ENCODE measurements at places on chromosomes 1 and 21.

DNA sequence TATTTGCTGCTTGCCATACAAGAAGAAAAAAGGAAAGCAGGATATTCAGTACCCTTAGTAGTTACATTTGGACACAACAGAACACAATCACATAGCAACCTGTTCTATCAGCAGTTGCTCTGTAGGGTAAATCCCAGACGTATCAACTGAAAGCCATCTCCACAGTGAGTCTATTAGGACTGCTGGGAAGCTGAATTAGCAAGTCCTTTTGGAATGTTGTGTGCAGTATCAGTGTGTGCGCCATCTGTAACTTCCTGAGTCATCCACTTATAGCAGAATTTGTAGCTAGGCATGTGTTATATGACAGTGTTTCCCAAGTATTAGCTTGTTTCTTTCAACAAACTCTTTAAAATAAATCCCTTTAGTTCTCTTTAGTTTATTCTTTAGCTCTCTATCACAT, 21.3 kb downstream of the CCDC30 start:
- no peak for DNase-seq

GRCh38 chr1:108532730-108533129, 27.2 kb upstream of the EEIG2 start:
- DNase-seq, result no peak

DNA sequence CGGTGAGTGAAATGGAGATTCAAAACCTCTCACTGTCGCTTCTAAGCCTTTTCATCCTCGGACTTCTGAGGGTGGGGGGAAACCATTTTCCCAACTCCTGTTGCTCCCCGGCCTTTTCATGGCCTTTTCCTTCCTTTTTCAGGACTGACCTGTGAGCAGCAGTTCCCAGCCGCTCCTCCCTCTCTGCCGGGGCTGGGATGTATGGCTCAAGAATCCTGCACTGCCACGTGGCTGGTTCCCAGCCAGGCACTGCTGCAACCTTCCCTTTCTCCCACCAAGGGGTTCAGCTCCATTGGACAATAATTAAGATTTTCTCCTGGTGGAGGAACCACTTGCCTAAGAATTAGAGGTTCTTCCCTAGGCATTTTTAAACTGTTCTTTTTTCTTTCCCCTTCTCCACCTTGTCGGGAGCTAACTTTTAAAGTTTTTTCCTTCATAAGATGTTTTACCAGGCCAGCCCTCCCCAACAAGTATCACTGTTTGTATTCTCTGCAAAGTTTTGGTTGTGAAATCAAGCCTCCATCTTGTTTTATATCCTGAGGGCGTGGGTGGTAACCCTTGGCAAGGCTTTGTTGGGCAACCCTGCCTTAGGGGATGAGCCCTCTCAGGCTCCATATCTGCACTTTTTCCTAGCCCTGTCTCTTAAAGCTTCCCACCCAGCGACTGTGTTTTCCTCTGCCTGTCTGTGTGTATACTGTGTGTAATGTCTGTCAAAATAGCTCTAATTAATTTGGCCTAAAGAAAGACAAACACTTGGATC, 1166.6 kb upstream of the ADGRL2 start:
- no peak for DNase-seq

- DNase-seq, result peak; percentile 22
Observed at GRCh38 chr1:12230549-12231275, 882 bp downstream of the VPS13D start.

DNA sequence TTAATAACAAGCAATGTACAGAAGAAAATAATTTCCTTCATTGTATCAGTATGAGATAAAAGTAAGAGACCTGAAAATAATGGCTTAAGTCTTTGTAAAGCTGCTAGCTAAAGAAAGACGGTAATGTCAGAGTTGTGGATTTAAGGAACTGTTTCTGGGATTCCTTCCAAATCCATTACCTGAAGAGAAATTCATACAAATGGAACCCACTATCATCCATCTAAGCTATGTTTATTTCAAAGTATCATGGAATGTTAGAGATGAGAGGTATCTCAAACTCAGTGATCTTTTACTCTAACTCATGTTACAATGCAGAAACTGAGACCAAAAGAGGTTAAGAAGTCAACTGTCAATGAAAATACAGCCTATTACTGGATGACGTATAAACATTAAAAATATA, 197.7 kb downstream of the DENND1B start:
- DNase-seq, result no peak

DNA sequence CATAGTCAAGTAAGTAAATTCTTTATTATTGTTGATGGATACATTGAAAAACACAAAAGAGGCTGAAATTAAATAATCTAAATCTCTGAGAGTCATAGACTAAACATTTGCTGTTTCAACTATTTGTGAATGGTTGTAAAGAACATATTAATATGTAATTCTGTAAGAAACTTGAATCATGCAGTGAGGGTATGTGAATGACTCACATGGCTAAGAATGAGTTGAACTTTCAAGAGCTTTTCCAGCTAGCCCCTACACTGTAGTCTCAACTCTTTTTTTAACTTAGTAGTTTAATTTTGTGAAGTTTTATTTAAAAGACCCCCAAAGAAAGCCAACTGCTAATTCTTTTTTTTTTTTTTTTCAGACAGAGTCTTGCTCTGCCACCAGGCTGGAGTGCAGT, 588.1 kb downstream of the DPYD start:
- DNase-seq, result no peak

- DNase-seq, result no peak
Observed at GRCh38 chr21:33977017-33977720, 61.6 kb upstream of the ATP5PO start.

- DNase-seq, result no peak
Observed at GRCh38 chr1:191886977-191887376, 271.3 kb upstream of the RGS18 start.

GRCh38 chr1:238258510-238258909, 367.8 kb upstream of the ZP4 start:
- no peak for DNase-seq

DNA sequence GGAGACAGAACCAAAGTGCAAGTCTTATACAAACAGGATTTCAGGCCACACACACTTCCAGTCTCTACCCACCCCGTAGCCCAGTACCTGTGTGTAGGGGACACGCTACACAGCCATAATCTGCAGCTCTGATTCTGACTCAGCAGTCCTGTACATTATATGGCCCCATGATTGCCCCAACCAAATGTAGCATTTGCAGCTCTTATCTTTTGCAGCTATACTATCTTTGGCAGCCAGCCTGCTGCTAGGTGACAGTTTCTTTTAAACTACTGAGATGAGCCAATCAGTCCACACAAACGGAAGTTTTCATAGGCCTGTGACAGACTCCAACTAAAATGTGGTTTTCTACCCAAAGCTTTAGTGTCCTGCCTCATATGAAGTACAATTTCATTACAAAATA, 259.6 kb upstream of the ST6GALNAC5 start:
- DNase-seq, result no peak

GRCh38 chr1:95426772-95427171, 192.8 kb downstream of the RWDD3 start:
- no peak for DNase-seq

GRCh38 chr21:32712043-32712442, 15.8 kb downstream of the SYNJ1 start:
- DNase-seq, result no peak

DNA sequence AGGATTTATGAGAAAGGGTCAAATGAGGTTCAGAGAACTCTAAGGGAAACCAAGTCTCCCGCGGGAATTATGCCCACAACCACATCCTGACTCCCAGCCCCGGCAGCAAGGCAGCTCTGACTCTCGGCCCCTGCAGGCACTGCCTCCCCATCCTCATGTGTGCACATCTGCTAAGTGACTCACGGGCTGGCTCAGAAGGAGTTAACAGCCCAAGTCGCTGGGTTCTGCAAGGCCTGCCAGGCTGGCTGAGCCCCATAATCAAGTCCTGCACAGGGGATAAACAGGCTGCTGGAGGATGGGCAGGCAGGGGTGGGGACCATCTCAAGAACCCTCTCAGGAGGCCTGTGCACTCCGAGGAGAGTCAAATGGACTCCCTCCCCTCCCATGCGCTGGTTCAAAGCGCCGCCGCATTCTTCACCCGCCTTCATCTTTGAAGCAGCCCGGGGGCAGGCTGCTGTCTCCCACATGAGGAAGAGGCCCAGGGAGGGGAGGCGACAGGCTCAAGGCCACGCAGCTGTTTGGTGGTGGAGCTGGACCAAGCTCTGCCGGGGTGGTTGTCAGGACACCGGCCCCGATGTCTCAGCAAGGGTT, 344.3 kb downstream of the MATN1 start:
- no peak for DNase-seq

GRCh38 chr21:42044871-42045495, 26.1 kb upstream of the UMODL1 start:
- DNase-seq, result no peak

GRCh38 chr1:240691909-240692705, 80.2 kb upstream of the GREM2 start:
- peak; percentile 58 for DNase-seq

DNA sequence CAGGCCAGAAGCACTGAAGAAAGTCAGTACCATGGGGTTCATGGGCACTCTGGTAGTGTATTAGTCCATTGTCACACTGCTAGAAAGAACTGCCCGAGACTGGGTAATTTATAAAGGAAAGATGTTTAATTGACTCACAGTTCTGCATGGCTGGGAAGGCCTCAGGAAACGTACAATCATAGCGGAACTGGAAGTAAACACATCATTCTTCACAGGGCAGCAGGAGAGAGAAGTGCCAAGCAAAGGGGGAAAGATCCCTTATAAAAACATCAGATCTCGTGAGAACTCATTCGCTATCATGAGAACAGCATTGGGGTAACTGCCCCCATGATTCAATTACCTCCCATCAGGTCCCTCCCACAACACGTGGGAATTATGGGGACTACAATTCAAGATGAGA, 20.2 kb upstream of the ROR1 start:
- DNase-seq, result no peak

DNA sequence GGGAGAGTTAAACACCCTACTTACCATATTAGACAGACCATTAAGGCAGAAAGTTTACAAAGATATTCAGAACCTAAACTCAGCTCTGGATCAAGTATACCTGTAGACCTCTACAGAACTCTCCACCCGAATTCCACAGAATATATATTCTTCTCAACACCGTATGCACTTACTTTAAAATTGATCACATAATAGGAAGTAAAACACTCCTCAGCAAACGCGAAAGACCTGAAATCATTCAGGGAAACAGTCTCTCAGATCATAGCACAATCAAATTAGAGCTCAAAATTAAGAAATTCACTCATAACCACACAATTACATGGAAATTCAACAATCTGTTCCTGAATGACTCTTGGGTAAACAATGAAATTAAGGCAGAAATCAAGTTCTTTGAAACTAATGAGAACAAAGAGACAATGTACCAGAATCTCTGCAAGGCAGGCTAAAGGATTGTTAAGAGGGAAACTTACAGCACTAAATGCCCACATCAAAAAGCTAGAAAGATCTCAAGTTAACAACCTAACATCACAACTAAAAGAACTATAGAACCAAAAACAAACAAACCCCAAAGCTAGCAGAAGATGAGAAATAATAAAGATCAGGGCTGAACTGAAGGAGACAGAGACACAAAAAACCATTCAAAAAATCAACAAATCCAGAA, 19.1 kb downstream of the CD84 start:
- no peak for DNase-seq

GRCh38 chr21:46221664-46222435, 6.7 kb downstream of the LSS start:
- DNase-seq, result peak; percentile 20

DNA sequence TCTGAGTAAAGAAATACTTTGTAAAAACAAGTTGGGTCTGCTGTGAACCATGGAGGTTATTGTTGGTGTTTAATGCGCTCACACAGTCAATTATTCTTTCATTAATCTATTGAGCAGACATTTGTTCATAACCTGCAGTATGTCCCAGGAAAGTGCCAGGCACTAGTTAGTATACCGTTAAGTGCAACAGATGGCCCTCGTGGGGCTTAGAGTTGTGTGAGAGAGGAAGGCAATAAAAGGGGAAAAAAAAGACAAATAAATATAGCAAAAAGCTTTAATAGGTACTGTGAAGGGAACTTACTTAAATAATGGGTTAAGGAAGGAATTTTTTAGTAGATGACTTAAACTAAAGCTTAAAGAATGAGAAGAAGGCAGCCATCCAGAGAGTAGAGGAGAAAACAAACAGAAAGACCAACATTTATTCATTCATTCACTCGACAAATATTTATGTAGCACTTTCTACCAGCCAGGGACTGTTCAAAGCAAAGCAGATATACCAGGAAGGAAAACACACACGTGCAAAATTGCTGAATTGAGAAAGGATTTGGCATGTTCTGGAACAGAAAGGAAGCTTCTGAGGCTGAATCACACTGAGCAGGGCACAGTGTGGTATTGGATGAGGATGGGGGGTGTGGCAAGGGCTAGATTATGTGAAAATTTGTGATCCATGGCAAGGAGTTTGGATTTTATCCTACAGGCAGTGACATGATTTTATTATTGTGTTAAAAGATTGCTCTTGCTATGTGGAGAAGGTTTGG, 296.1 kb upstream of the SGIP1 start:
- DNase-seq, result no peak

DNA sequence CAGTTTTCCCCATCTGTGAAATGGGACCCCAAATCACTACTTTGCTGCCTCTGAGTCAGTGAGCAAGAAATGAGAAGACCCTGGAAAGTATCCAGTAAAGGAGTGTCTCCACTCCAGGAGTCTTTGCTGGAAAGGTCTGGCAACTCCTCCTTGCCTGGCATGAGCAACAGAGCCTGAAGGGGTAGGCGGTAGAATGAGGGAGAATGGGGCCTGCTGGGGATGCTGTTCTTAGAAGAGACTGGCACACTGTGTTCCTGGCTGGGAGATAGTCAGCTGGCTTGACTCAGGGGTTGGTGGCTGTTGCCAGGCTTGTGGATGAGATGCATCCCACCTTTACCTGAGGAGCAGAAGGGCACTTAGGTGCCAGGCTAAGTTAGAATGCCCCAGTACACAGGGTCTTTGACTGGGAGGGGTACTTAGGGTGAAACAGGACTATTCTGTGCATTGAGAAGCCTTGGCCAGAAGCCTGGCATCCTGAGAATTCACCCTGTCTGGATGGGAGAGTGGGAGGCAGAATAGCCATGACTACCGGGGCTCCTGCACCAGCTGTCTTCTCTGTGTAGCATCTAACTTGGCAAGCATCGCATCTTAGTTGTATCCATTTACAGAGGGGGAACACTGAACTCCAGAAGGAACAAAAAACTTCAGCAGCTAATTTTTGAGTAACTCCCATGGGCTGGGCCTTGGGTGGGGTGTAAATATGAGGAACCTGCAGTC, 2.5 kb downstream of the MFSD2A start:
- no peak for DNase-seq

DNA sequence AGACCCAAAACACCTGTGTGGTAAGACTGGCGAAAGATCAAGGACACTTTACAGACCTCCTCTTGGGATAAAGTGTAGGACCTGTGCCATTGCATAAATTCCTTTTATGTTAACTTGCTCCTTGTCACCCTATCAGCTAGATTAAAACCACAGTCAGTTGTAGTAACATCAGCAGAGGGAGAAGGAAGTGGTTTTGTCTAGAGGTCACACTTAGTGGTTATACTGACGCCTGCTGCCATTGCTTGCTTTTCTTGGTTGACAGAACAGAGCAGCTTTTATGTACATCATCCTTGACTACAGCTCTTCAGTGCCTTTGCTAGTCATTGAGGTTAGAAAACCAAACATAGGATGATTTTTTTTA, 101.4 kb downstream of the PBX1 start:
- DNase-seq, result no peak

GRCh38 chr21:38503583-38503982, 5.3 kb upstream of the ERG start:
- no peak for DNase-seq

Data from cerebellar cortex (tissue), 1 donor.